ENCODE measurements at places on chromosomes 11 and 22. TPM values are rescaled to one million over a fixed set of nuclear protein-coding genes. Genes with fewer than 3 reads are reported as not detected.

ISX gene
- total RNA-seq, result not detected

SF3B2 gene
- total RNA-seq, result 174 TPM

YPEL4 gene
- total RNA-seq, result 0.39 TPM

CCDC73 gene
- total RNA-seq, result not detected

CHST1 gene
- 1.3 TPM for total RNA-seq

INCENP gene
- 52.6 TPM for total RNA-seq

TBX1 gene
- total RNA-seq, result 4.2 TPM

MMP7 gene
- 23.2 TPM for total RNA-seq

LRRC56 gene
- 0.79 TPM for total RNA-seq

JAML gene
- total RNA-seq, result not detected

NELL1 gene
- total RNA-seq, result not detected

GRAMD1B gene
- total RNA-seq, result 28.2 TPM

LIF gene
- 31.6 TPM for total RNA-seq

ST14 gene
- 0.05 TPM for total RNA-seq

OR51I1 gene
- total RNA-seq, result not detected

APOBEC3B gene
- 28.4 TPM for total RNA-seq

All from A549 treated with Hydrocortisone at 1 μM for 4 hours (cell line).